NCI-H345 (cell line): ENCODE measurements at places on chromosomes 6 and 20.

DNA sequence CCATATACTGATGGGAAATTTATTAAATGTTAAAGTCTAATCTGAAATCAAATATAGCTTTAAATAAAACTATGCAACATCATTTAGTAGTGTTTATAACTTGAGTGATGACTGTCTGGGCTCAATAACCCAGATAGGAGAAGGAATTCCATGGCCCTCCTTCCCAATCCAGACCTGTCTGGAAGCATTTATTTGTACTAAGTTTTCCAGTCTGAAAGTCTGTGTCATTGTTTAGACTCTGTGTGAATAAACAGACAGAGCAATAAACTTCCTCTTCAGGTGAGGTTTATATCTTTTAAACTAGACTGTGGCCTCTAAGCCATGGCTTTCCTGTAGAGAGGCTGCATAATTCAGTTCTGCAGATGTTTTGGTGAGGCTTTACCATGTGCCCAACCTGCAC is 176.4 kb downstream of the SOX4 start:
- no peak for DNase-seq

GRCh38 chr6:109332748-109333147 is 49.5 kb downstream of the CD164 start:
- DNase-seq: no peak

DNA sequence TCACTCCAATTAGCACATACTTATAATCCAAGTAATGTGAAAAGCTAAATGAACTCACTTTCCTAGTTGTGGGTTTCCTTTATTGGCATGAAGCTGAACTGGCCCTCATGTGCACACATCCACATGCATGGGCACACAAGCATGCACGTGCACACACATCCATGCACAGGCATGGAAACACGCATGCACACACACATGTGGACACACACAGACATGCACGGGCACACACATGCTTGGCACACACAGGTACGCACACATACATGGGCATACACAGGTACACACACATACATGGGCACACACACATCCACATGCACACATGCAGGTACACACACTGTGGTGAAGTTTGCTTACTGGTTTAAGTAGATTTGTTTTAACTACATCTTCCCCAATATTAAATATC is 23.8 kb downstream of the SYNDIG1 start:
- no peak for DNase-seq

DNA sequence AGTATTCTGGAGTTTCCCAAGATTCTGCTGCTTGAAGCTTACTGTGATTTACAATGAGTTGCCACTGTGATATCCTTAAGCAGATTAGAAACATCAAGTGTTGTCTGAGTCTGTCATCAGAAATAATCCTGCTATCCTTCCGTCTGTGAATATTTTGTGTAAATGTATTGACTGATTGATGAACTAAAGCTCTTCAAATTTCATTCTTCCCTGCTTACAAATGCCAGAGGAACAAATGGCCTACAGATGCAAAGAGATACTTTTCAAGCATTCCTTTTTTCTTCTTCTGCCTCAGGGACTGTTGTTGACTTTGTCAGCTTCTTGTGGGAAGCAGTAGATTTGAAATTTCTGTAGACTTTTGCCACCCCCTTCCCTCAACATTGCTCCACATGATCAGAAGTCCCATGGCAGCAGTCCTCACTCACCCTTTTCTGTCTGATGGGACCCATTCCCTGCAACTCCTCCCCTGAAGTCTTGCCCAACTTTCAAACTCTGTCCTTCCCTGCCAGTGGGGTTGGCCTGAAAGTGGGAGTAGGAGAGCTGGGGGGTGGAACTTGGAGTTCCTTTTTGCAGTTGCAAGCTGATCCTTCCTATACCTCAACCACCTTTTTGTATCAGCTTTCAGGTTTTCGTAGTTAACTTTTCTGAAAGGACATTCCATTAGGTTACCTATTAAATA is 38.5 kb upstream of the MLIP start:
- no peak for DNase-seq
